ENCODE measurements at places on chromosomes 16 and 17.

- peak; percentile 77 for DNase-seq
Observed at GRCh38 chr16:11851294-11852091, at the start of gene RSL1D1. Gene RSL1D1, minus strand, starts transcription at chr16:11851542. Its CDS starts 30 bp downstream, at chr16:11851512.

GRCh38 chr16:3212006-3212405 is 23.0 kb downstream of the ZNF200 start:
- DNase-seq: no peak

DNA sequence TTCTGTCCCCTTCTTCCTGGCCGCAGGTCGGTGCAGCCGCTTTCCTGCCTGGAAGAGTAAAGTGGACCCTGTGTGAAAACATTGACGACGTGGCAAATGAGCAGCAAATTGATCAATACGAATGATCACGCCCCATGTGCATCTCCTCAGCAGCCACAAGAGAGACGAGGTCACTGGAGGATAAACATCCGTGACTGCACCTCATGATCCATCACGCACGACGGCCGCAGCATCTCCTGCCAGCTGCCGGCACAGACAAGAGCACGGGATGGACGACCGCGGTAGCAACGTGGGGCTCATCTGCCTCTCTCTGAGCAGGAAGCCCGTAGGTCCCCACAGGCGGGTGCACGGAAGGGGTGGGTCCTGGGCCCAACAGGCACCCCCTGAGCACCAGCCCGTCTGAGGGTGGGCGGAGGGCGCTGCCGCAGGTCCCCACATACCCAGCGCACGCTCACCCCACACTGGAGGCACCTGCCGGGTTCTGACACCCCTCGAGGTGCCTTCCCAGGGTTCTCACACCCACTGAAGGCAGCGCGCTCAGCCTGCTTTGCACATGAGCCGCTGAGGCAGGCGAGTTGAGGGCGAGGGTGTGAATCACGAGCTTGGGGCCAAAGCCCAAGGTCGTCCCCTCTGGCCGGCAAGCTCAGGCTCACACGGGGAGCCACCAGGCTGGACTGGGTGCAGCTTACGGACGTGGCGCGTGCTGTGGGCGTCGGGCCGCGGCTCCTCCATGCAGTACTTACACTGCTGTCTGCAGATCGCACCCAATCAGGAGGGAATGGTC is 12.3 kb upstream of the CDH15 start:
- no peak for DNase-seq

- DNase-seq: no peak
Observed at GRCh38 chr17:80742091-80742490, 197.5 kb downstream of the RPTOR start.

DNA sequence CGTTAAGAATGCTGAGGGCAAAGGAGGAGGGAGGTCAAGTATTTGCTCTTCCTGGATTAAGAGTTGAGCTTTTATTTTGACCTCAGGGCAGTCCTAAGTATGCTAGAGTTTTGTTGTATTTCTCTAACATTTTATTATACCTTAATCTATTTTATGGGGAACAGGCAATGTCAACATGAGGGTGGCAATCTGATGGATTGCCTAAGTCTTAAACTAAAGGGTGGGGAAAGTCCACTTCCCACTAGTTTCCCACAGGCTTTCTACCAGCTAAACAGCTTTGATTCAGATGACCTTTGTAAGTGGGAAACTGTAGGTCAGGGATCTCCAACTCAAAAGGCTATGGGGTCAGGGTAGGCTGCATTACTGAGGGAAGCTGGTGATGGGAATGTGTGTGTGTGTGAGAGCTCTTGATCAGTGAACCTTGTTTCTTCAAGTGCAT is 24.9 kb downstream of the HSD17B2 start:
- no peak for DNase-seq

GRCh38 chr16:23378921-23379320 is 74.1 kb downstream of the COG7 start:
- no peak for DNase-seq

DNA sequence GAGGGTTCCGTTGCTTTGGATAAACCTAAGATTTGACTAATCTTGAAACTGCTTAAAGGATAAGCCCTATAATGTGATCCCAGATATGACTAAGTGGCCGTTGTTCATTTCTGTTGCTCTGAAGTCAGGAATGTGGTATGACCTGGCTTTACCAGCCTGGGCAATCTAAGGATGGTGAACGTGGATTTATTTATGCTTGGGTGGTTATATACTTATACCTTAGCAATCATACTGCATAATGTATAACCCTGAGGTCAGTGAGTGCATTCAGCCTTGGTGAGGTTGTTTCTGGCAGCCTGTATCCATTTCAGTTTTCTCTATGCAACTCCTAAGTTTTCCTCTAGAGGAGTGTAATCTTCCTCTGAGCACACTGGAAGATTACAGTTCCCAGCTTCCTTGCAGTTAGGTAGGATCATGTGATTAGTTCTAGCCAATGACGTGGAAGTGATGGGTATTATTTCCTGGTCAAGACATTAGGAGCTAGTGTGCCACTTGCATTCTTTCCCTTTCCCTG is 41.9 kb downstream of the FTO start:
- no peak for DNase-seq

GRCh38 chr17:77011173-77012011 is 129.4 kb upstream of the SEC14L1 start:
- DNase-seq: no peak

- DNase-seq: no peak
Observed at GRCh38 chr17:21689604-21690003, 2.7 kb upstream of the KCNJ18 start.

All from keratinocyte (primary cell).